Stimulated activated CD4-positive, alpha-beta T cell treated with anti-CD3 and anti-CD28 coated beads, Interleukin-2, amount 100 ng/mL, for 48 hours (primary cell): ENCODE measurements at places on chromosomes 3 and 15.

DNA sequence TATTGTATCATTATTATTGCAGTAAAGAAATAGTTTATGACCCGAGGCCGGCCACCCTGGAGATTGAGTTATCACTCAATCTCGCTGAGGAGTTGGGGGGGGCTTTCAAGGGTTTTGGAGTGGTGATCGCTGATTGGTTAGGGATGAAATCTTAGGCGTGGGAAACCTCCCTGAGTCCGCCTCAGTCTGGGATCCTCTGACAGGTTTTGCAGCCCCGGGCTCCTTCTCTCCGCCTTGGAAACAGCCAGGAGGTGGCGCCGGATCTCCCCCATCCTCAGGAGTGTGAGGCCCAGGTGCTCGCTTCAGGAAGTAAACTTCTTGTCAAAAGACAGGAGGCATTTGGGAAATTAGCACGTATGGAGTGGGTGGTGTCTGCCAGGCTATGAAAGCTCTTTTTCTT, 41.1 kb upstream of the SEC61A1 start:
- DNase-seq: peak; percentile 9

DNA sequence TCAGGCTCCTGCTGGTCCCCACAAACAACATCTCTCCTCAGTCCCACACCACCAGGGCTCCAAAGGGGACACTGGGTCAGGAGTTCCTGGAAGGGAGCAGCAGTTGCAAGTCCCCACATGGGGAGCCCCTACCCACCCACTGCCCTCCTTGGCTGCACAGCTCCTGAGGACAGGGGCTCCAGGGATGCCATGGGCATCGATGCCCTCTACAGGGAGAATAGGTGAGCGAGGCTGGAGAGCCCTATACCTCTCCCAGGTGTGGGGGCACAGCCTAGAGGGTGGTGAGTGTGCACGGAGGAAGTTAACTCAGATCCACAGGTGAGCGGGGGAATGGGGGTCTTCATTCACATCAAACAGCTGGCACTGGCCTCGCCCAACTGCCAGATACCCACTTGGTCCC, 141.2 kb upstream of the LINGO1 start:
- no peak for DNase-seq

DNA sequence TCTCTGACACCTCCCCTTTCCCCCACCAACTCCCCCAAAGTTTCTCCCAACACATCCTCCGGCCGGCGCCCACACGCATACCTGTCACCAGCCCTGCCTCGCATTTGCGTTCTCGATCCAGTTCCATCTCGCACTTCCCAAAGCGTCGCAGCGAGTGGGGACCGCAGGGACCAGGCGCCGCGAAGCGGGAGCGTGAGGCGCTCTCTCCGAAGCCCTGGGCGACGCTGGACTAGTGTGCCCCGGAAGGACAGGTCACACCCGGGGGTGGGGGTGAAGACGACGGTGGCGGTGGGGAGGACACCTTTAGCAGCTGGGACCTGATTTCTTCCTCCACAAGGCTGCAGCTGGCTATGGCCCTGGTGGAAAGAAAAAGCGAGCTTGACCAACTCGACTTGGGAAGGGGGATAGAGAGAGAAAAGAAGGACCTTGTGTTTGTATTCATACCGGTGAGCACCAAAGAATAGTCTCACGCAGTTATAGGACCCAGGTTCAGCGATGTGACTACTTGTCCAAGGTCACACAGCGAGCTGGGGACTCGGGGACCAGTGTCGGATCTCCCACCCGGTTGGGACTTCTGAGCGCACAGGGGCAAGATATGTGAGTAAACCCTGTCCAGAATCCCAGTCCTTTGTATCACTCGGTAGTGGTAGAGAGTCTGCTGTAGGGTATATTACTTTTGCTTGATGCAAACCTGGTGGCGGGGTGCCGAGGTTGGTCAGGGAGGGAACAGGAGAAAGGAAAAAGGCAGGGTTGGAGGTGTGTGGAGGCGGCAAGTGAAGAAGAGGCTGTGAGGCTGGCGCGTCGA, 607 bp upstream of the GHSR start:
- DNase-seq: no peak

GRCh38 chr3:123028233-123028828, 768 bp upstream of the SEMA5B start:
- DNase-seq: peak; percentile 2

- DNase-seq: no peak
Observed at GRCh38 chr3:77459926-77460325, 420.0 kb downstream of the ROBO2 start.
